ENCODE measurements at places on chromosomes 3 and 15.
A peak's percentile ranks its signal among the peaks of the same experiment; 100 is the strongest.

DNA sequence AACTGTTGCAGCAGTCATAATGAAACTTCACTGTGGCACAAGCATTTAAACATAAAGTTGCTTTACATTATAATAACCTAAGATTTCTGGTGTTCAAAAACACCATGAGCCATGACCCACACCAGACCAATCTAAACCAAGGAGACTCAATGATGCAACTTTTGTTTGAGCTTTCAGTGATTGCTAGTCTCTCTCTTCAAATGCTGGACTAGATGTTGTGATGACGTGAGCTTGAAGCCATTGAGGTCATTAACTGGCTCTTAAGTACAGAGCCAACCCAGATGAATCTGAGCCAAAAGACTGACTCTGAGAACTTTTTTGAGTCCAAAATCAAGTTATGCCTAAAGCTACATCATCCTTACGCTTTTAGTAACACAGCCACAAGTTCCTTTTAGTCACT is 36.5 kb downstream of the ATR start:
- peak; percentile 54 for DNase-seq

DNA sequence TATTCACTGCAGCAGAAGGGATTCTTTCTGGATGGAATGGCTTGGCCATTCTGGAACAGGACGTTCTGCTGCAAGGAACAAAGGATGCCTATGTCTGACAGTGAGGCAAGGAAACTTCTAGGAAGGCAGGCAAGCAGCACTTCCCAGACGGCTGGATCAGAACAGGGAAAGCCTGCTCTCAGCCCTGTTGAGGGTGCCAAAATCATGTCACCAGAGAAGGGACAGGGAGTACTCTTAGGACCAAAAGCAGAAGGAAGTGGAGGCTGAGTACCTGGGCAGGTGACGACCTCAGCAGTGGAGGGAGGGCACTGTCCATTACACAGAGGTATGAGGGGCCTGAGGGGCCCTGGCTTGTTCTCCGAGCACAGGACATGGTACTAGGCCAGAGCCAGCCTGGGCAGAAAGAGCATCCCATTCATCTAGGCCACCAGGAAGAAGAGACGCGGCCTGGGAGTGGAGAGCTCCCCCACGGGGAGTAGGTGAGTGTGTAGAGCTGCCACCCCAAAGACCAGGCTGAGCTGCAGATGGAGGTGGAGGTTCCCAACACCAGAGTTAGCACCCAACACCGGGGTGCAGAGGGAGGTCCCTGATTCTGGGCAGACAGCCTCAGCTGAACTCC is 9.6 kb downstream of the KLF15 start:
- no peak for DNase-seq

DNA sequence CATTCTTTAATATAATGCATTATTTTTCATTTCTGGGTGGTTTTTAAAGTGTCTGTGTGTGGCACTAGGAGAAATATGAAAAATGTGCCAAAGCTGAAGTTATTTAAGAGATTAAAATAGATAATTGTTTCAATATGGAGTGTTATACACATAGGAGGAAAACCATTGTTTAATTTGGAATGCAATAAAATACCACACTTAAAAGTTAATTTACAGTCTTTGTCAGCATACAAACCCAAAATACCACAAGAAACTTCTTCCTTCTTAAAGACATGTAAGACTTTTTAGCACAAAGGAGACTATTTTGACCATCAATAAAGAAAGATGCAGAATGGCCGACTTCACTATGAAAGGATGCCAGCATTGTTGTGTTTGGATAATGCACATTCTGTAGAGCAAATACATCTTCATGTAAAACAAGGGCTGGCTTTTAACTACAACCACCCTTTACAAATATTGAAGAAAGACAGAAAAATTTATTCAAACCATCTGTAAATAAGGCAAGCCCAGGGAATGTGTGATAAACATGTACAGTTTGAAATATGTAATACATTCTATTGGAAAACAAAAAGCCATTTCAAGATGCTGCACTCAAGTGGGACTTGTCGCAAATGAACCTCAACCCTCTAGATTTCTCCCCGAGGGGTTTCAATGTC is 1146.6 kb downstream of the ROBO1 start:
- DNase-seq, result no peak

DNA sequence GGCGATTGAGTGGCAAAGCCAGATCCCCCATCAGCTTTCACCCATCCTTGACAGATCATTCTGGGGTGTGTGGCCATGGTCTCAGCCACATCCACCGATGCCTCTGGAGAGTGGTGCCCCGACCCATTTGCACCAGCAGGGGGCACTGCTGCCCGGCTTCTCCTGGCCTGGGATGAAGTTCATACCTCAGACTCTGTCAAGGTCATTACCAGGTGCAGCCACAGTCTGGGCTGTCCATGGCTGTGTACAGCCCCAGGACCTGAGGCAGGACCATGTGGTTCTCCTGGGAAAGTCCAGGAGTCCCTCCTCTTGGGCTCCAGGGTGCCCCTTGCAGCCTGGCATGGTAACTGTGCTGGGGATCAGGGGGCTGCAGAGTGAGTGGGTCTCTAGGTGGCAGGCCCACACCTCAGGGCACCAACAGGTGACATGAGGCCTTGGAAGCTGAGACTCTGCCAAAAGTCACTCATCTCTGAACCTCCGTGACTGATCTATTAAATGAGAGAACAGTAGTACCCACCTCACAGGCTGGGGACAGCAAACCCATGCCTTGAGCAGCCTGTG is 67.2 kb downstream of the CACNA2D2 start:
- peak; percentile 28 for DNase-seq

GRCh38 chr3:78029775-78030174 is 989.9 kb downstream of the ROBO2 start:
- DNase-seq, result no peak

DNA sequence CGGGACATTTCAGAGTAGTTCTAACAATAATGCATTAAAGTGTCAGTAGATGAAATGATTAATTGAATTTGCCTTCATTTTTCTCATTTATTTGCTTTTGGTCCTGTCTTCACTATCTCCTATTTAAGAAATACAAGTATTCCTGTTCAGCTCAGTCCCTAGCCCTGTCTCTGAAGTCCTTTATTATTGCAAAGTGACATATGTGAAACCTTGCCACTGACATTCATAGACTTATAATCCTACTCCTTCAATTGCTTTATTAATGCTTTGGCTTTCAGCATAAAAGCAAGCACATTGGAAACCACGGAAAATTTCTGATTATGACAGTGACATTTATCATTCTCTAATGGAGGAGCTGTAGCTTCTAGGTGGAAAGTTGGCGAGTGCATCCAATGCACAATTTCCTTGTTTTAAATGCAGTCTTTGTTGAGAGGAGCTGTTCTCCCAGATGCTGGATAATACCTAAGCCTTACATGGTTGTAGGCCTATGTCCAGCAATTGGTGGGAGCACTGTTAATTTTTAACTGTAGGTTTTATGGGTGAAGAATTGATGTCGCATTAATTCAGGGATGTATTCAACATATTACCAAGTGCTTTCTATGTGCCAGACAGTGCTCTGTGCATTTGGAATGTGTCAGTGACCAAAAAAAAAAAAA is 337.8 kb downstream of the FEZF2 start:
- no peak for DNase-seq

GRCh38 chr15:27448986-27449385 is 478.0 kb downstream of the GABRG3 start:
- no peak for DNase-seq

DNA sequence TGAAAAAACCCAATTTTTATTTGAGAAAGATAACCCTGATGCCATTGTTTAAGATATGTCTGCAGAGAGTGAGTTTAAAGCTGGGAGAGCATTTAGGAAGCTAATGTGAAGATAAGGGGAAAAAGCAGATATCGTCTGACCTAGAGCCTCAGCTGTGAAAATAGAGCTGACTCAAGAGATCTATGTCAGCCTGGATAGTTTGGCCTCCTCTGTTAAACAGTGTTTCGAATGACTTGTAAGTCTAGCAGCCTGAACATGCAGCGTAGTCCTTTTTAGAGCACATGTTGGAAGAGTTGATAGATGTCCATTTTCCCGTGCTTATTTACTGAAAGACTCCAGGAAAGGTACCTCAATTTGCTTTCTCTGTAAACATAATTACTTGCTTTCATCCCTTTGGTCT is 48.1 kb downstream of the ALCAM start:
- DNase-seq, result peak; percentile 25

- peak; percentile 99 for DNase-seq
Observed at GRCh38 chr15:101201411-101202174, 50.3 kb downstream of the CHSY1 start.

- DNase-seq, result no peak
Observed at GRCh38 chr15:95739131-95739530, 591.4 kb upstream of the NR2F2 start.

DNA sequence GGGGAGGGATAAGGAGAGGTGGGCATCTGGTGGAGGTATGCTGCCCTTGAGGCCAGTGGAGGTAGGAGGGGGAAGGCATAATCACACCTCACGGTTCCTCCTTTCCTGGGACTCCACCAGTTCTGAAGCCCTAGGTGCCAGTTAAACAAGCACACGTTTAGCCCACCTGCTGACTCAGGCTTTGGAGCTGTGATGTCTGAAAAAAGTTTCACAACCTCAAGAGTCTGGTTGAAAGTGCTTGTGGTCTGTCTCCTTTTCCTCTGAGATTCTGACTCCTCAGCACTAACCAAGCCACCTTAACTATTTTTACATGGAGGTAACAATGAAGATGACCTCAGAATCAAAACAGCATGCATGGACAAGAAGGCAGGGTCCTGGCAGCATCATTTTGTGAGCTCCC is 23.0 kb downstream of the HPS3 start:
- DNase-seq, result peak; percentile 62

DNA sequence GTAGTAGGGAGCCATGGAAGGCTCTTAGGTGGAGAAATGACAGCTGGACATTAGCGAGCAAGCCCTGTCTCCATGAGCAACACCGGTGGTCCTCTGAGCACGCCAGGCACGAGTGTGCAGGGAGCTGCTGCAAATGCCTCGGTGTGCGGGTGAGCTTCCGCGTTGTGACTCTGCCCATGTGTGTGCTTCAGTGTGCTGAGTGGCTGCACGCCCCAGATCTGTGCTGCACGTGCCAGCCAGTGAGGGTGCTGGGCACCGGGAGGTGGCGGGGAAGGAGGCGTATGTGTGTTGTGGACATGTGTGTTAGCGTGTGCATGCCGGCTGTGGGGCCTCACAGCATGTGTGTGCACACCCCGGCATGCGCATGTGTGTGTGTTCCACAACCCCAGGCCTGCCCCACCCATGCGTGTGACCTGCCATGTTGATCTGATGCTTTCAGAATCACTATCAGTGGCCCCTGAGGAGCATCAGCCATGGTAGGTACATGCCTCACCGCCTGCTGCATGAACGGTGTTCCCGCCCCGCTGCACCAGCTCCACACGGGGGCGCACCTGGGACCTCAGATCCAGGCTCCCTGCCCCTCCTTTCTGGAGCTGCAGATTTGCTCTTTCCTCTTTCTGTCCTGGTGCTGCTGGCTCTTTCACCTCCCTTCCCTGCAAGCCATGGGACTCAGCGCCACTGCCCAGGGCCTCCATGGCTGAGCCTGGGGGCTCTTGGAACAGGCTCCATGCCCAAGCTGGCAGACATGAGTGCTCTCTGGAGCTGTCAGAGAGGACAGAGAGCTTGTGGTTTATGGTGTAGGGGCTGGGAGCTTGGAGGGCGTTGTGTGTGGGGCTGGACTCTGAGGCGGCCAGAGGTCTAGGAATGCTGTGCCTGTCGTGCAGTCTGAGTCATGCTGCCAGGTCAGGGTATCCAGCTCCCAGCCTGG is 169.4 kb downstream of the TBC1D2B start:
- DNase-seq, result peak; percentile 33

GRCh38 chr15:73956743-73957135 is 30.5 kb downstream of the LOXL1 start:
- DNase-seq, result peak; percentile 92

DNA sequence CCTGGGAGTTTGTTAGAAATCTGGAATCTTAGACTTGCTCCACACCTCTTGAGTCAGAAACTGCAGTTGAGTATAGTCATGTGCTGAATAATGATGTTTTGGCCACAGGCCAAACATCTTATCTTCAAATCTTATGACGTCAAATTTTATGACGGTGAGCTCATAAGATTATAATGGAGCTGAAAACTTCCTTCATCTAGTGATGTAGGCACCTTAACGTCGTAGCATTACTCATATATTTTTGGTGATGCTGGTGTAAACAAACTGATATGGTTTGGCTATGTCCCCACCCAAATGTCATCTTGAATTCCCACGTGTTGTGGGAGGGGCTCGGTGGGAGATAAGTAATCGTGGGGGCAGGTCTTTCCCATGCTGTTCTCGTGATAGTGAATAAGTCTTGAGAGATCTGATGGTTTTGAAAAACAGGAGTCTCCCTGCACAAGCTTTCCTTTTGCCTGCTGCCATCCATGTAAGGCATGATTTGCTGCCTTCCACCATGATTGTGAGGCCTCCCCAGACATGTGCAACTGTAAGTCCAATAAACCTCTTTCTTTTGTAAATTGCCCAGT is 268.0 kb upstream of the PROK2 start:
- peak; percentile 45 for DNase-seq

GRCh38 chr3:42440924-42441323 is 30.5 kb upstream of the LYZL4 start:
- no peak for DNase-seq

DNA sequence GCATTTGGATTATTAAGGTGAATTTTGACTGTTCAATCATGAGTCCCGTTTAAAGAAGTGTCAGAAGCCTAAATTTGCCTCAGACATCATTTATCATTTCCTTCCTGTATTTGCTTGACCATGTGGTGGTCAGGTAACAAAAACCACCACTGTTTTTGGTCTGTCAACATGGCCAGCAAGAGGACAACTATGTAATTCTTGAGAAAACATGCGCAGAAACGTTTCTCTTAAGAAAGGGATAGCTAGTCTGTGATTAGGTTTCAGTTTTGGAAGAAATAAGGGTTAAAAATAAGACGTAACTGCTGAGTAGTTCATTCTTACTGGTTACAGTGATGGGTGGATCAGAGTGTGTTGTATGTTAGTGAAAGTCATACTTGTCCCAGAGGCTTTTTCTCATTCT is 204.5 kb downstream of the AKAP13 start:
- DNase-seq, result no peak

DNA sequence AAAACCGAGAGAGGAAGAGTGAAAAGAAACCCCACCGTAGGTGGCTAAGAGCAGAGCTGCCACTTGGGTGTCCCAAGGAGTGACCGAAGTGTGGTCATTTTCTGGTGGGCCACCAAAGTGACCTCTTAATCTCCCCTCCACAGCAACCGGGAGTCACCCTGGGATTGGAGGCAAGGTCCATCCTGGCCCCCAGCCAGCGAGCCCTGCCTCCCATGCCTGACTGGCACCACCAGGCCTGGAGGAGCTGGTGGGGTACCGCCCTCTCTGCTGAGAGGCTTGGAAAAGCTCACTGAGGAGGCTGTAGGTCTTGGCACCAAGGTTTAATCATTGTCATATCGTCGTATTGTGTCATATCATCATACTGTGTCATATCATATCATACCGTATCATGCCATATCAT is 74.0 kb upstream of the TRPM1 start:
- no peak for DNase-seq

Measured in fibroblast of mammary gland (primary cell).